ENCODE measurements at places on chromosomes 11 and 22.
A peak's percentile ranks its signal among the peaks of the same experiment; 100 is the strongest.

- no peak for DNase-seq
Measured at GRCh38 chr22:24333301-24333700, 62.7 kb downstream of the SPECC1L start.

DNA sequence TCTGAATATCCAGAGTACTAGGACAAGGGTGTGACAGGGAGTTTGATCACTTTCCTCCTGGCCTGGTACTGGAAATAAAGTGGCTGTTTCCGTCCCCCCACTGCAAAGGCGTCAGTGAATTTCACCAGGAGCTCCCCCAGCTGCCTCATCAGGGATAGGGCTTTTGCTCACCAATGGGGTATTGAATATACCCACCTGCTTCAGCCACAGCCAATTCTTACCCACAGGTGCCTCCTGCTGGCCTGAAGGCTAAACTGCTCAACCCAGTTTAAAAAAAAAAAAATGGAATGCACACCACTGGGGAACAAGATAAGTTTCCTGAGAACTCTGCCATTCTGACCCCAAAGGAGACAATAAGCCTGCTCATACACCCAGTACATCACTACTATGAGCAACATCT is 65.3 kb upstream of the MS4A8 start:
- DNase-seq = no peak

GRCh38 chr22:29105468-29105867 is 32.6 kb downstream of the KREMEN1 start:
- no peak for DNase-seq

- DNase-seq = peak; percentile 24
Measured at GRCh38 chr11:6249770-6250555, 9.7 kb upstream of the CCKBR start.

- no peak for DNase-seq
Measured at GRCh38 chr11:26849036-26849435, 127.2 kb upstream of the SLC5A12 start.

DNA sequence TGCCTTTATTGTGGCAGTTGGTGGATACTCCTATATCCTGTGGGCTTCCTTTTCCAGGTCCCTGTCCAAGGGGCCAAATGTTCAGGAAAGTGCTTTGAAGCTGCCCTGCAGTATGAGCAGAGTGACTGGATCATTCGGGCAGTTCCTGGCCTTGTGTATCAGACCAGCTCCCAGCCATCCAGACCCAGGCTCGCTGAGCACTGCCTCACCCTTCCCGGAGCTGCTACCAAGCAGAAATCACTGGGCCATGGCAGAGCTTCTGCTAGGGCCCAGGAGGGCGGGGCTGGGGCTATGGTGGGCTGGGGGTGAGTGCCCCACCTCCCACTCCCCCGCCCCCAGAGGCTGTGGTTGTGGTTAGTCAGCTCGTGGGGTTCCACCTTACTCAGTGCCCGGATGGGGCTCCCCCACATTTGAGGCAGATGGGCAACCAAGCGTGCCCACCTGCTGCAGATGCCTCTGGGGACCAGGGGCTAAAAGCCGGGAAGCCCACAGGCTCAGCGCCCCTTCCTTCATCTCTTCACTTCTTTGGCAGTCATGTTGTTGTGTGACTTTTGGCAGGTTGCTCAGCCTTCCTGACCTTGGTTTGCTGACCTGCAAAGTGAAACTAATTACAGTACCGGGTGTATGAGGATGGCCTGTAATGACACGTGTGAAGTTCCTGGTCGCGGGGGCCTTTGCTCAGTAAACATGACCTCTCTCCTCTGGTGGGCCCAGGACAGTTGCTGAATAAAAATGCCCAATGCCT is 2.1 kb upstream of the LRRC32 start:
- DNase-seq = no peak

- DNase-seq = no peak
Measured at GRCh38 chr11:130774703-130775102, 141.6 kb downstream of the SNX19 start.

DNA sequence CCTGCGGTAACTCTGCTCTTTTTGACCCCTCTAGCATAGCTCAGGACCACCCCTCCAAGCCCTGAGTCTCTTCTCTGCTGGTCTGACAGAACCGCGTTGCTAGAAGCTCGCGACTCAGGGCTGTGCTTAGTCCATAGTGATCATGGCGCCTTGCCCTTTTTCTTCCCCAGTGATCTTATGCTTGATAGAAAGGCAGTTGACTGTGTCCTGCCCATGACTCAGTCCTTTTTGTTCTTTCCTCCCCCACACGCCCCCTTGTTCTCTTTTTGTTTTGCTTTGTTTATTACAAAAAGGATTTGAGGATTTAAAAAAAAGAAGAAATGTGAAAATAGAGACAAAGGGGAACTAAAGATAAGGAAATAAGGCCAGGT is 17.5 kb downstream of the IL17RA start:
- DNase-seq = no peak
